ENCODE measurements at places on chromosomes 16 and 17.

GRCh38 chr16:17270683-17271109, 200.1 kb downstream of the XYLT1 start:
- no peak overlapping the region for H3K4me3 ChIP-seq
- no peak overlapping the region for H3K27ac ChIP-seq
- H3K4me1 ChIP-seq = peaks cover 28% of the 10 kb centered on the region
- no peak for DNase-seq
- no peaks in the 10 kb centered on the region for H3K36me3 ChIP-seq
- H3K27me3 ChIP-seq = no peaks in the 10 kb centered on the region

DNA sequence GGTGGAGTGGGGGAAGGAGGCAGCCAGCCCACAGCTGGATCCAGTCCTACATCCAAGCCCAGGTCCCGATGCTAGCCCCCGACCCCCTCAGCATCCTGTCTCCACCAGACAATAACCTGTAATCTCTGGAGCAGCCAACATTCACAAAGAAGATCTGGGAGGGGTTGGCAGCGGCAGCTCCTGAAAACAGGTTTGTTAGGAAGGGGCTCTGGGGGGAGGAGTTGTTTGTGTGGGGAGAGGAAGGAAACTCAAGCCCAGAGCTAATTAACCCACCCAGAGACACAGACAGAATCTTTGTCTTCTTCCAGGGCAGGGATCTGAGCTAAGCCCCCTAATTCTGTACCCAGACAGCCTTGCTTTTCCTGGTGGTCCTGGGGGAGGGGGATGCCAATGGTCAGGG, 4.6 kb upstream of the C17orf113 start:
- no peak overlapping the region for H3K27ac ChIP-seq
- no peaks in the 10 kb centered on the region for H3K36me3 ChIP-seq
- peaks cover 32% of the 10 kb centered on the region for H3K27me3 ChIP-seq

GRCh38 chr16:78669994-78670393, 570.5 kb downstream of the WWOX start:
- H3K4me3 ChIP-seq = no peak overlapping the region

GRCh38 chr17:77312786-77313599, 172.2 kb downstream of the SEC14L1 start:
- no peaks in the 10 kb centered on the region for H3K36me3 ChIP-seq
- peak overlapping the region; percentile 41 for H3K27ac ChIP-seq
- H3K4me1 ChIP-seq = peaks cover 34% of the 10 kb centered on the region
- DNase-seq = peak; percentile 87

- H3K4me3 ChIP-seq = no peak overlapping the region
- H3K27me3 ChIP-seq = no peaks in the 10 kb centered on the region
- peaks cover 37% of the 10 kb centered on the region for H3K36me3 ChIP-seq
- H3K27ac ChIP-seq = no peak overlapping the region
- H3K4me1 ChIP-seq = peaks cover 17% of the 10 kb centered on the region
These were observed 14.2 kb downstream of the MYO18A start for GRCh38 chr17:29165800-29166506.

DNA sequence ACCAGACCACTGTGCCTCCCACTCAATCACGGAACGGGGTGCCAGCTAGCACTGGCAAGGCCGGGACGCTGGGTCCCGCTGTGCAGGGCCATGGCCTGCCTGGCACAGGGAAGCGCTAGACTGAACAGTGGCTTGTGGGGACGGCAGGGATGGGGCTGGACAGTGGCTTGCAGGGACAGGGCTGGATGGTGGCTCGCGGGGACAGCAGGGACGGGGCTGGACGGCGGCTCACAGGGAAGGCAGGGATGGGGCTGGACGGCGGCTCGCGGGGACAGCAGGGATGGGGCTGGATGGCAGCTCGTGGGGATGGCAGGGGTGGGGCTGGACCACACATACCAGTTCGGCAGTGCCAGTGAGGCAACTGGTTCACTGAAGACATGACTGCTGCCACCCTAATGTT, 32.6 kb downstream of the LMF1 start:
- no peak overlapping the region for H3K4me3 ChIP-seq
- H3K27ac ChIP-seq = no peak overlapping the region
- no peaks in the 10 kb centered on the region for H3K4me1 ChIP-seq
- no peak for DNase-seq
- no peaks in the 10 kb centered on the region for H3K27me3 ChIP-seq

DNA sequence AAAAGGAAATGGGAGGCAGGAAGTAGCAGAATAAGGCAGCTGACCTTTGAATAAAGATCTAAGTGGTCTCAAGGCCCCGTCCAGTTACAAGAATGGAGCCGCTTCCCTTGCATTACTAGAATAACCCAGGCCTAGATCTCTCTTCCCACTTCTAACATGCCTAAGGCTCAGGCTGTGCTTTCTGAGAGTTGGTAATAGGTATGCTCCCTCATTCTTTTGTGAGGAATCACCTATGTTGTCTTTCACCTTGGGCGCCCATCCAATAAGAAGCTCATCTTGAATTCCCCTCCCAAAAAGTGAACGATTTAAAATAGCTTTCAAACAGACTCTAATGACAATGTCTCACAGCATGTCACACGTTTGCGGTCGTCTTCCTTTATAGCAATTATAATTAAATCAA, 101.2 kb downstream of the KCNJ2 start:
- no peak for DNase-seq
- no peak overlapping the region for H3K27ac ChIP-seq
- no peak overlapping the region for H3K4me3 ChIP-seq
- H3K36me3 ChIP-seq = no peaks in the 10 kb centered on the region

- H3K27me3 ChIP-seq = no peaks in the 10 kb centered on the region
- no peak overlapping the region for H3K4me3 ChIP-seq
These were observed 212.8 kb downstream of the MSI2 start for GRCh38 chr17:57468932-57469775.

DNA sequence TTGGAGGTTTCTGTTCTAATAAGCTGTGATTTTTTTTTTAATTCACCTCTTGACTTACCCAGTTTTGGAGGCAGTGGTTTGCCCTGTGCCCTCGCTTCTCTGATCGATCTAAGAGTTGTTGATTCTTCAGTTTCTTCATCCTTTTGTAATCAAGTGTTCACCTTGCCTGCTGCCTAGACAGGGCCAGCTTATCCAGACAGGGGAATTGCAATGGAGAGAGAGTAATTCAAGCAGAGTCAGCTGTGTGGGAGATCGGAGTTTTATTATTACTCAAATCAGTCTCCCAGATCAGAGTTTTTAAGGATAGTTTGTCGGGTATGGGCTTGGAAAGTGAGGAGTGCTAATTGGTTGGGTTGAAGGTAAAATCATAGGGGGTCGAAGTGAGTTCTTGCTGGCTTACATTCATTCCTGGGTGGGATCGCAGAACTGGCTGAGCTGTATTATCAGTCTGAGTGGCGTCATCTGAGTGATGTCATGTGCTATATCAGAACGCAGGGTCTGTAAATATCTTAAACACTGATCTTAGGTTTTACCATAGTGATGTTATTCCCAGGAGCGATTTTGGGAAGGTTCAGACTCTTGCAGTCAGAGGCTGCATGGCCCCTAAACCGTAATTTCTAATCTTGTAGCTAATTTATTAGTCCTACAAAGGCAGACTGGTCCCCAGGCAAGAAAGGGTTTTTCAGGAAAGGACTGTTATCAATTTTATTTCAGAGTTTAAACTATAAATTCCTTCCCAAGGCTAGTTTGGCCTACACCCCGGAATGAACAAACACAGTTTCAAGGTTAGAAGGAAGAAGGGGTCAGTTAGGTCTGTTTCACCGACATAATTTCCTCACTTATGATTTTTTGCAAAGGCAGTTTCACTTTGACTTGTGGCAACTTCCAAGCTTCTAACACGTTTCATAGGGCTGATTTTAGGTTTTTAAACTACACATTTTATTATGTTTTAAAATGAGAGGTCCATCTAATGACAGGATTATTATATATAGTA, 21.5 kb upstream of the KCNJ16 start:
- DNase-seq = no peak
- H3K4me1 ChIP-seq = no peaks in the 10 kb centered on the region
- no peaks in the 10 kb centered on the region for H3K27me3 ChIP-seq
- no peak overlapping the region for H3K4me3 ChIP-seq
- H3K36me3 ChIP-seq = no peaks in the 10 kb centered on the region

DNA sequence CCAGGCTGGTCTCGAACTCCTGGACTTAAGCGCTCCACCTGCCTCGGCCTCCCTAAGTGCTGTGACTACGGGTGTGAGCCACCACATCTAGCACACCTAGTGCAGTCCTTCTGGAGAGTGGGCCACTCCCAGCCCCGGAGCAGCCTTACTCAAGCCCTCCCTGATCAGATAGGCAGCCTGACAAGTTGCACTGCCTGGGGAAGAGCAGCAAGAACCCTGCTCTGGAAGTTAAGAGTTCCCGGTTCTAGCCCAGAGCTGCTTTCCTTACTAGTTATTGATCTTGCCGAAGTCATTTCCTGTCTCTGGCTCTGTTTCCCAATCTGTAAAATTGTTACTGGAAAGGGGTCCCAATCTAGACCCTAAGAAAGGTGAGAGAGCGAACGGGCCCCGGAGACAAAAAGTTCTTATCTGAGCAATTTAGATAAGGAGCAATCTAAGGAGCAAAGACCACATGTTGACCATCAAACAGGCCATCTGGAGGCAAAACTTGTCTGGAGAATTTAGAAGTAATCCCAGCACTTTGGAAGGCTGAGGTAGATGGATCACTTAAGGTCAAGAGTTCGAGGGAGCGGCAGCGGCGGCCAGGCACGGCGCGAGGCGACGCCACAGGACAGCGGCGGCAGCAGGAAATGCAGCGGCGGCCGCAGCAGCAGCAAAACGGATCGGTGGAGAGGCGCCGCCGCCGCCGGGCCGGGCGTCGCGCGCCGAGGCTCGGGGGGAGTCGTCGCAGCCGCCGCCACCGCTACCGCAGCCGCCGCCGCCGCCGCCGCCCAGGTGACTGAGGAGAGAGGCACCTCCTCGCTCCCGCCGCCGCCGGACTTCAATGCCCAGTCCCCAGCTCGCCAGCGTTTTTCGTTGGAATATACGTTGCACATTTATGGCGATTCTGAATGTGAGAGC, 4.3 kb upstream of the NAGLU start:
- peak overlapping the region; percentile 47 for H3K27ac ChIP-seq
- peak overlapping the region; percentile 47 for H3K4me3 ChIP-seq
- no peak for DNase-seq
- H3K4me1 ChIP-seq = peaks cover 17% of the 10 kb centered on the region
- no peaks in the 10 kb centered on the region for H3K27me3 ChIP-seq
- no peaks in the 10 kb centered on the region for H3K36me3 ChIP-seq

- no peaks in the 10 kb centered on the region for H3K27me3 ChIP-seq
- H3K27ac ChIP-seq = no peak overlapping the region
- peaks cover 24% of the 10 kb centered on the region for H3K4me1 ChIP-seq
These were observed 74.8 kb upstream of the SMURF2 start for GRCh38 chr17:64736804-64737492.

- H3K27me3 ChIP-seq = peaks cover 2% of the 10 kb centered on the region
- DNase-seq = no peak
- H3K4me3 ChIP-seq = no peak overlapping the region
- no peaks in the 10 kb centered on the region for H3K36me3 ChIP-seq
These were observed 46.3 kb downstream of the SNX11 start for GRCh38 chr17:48153691-48154358.

DNA sequence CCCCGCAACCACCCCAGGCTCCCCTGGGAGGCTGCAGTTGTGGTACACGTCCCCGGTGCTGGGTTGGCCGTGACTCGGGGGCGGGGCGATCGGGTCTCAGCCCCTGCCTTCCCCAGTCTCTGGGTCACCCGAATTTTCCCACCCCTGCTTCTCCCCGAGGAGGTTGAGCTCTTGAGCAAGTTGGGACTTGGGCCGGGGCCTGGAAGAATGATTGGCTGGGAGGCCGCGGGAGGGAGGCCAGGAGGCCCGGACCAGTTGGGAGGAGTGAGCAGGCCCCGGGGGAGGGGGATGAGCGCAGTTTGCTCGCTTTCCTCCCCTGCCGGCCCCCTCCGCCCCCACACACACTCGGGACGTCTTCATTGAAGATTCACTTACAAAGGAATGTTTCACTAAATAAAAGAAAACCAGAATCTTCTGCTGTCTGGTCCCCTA, 4.5 kb upstream of the HEXIM1 start:
- peak overlapping the region; percentile 48 for H3K4me3 ChIP-seq
- H3K36me3 ChIP-seq = peaks cover 2% of the 10 kb centered on the region
- DNase-seq = peak; percentile 28
- no peaks in the 10 kb centered on the region for H3K27me3 ChIP-seq

DNA sequence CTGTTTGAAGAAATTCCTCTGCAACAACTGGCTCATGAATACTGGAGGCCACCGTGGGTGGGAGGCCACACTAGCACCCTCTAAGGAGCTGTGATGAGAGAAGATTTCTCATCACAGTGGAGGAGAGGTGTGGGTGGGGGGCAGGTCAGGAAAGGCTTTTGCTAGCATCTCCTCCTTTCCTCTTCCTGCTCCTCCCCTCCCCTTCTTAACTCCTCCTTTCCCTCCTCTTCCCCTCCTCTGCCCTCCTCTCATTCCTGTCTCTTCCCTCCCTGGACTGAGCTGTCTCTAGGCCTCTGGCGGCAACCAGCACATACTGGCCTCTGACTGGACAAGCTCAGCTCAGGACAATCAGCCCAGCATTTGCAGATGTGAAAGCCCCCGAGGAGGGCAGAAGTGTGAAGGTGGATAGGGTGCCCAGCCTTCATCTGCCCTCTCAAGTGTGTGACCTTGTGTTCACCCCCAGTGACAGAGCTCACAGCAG, 19.0 kb upstream of the LHX1 start:
- no peaks in the 10 kb centered on the region for H3K36me3 ChIP-seq
- peaks cover 24% of the 10 kb centered on the region for H3K27me3 ChIP-seq
- no peak overlapping the region for H3K4me3 ChIP-seq
- H3K27ac ChIP-seq = no peak overlapping the region
- H3K4me1 ChIP-seq = peaks cover 18% of the 10 kb centered on the region
- no peak for DNase-seq

DNA sequence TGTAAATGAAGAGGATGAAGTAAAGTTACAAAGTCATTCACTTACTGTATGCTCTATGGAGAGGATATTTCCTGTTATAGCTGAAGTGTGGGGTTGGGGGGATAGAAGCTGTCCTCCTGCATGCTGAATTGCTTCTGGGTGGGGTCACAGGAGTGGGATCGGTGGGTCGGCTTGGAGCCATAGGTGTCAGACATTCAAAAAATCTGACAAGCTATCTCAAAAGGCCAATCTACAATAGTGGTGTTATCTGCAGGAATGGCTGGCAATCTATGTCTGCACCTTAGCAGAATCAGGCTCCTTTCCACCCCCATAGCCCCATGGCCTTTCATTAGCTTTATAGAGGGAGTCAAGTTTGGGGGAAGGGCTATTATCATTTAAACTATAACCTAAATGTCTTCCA, 104.9 kb downstream of the ABCC12 start:
- H3K4me1 ChIP-seq = peaks cover 18% of the 10 kb centered on the region
- no peak overlapping the region for H3K27ac ChIP-seq
- no peak overlapping the region for H3K4me3 ChIP-seq
- no peak for DNase-seq

DNA sequence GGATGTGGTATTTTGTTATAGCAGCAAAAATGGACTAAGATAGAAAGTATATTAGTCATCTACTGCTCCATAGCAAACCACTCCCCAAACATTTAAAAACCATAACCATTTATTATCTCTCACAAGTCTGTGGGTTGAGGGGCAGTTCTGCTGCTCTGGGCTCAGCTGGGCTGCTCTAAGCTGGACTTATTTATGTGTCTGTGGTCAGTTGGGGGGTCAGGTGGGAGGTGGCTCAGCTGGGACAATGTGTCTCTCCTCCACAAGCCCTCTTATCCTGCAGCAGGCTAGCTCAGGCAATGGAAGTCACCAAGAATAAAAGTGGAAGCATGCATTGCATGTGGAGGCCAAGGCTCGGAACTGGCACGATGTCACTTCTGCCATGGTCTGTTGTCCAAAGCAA, 226.1 kb upstream of the N4BP1 start:
- H3K27ac ChIP-seq = no peak overlapping the region
- no peaks in the 10 kb centered on the region for H3K4me1 ChIP-seq
- H3K4me3 ChIP-seq = no peak overlapping the region
- no peak for DNase-seq
- H3K27me3 ChIP-seq = no peaks in the 10 kb centered on the region
- H3K36me3 ChIP-seq = no peaks in the 10 kb centered on the region

- H3K27me3 ChIP-seq = no peaks in the 10 kb centered on the region
- peaks cover 3% of the 10 kb centered on the region for H3K36me3 ChIP-seq
- no peak overlapping the region for H3K4me3 ChIP-seq
- no peak overlapping the region for H3K27ac ChIP-seq
- no peak for DNase-seq
These were observed 13.4 kb downstream of the SNX20 start for GRCh38 chr16:50667497-50668367.
